ENCODE measurements at places on chromosomes 6 and 20.
A peak's percentile ranks its signal among the peaks of the same experiment; 100 is the strongest.

DNA sequence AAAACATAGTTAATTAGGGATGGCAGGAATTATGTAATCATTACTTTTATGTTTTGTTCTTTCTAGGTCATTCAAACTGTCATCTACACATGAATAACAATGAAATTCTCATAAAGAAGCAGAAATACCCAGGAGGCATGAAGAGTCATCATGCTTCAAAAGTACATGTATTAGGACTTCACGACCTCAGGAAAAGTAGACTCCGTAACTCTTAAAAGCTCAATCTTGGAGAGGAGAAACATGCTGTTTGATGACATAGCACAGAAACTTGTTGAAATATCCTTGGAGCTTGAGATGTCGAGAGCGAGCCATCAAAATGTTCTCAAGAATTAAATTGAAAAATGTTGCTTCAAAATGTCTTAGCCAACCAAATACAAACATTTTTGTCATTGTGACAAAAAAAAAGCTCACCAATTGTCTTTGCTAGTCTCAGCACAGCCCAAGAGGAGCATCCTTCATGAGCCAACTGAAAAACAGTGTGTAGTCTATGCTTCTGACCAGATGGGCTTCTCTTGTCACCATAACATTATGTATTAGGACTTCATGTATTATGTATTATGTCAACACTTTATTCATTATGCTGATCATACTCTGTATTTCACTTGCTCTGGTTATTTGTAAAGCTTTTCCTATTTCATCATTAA is 28.2 kb upstream of the ANKEF1 start:
- no peak for DNase-seq

- DNase-seq, result no peak
Measured at GRCh38 chr20:40082436-40082835, 606.6 kb downstream of the MAFB start.

DNA sequence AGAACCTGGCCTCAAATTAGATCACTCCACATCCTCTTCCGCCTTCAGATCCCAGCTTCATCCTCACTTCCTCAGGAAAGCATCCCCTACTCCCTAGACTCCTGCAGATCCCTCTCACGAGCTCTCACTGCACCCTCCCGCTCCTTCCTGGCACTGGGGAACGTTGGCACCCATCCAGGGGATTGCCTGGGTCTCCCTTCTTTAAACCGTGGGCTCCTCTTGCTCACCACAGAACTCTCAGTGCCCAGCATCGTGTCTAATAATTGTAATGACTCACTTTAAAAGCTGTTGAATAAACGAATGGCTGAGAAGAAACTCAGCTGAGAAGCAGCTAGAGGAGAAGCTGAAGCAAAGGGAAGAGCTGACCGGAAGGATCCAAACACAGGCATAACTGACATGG is 20.4 kb downstream of the ZC3H12D start:
- no peak for DNase-seq

DNA sequence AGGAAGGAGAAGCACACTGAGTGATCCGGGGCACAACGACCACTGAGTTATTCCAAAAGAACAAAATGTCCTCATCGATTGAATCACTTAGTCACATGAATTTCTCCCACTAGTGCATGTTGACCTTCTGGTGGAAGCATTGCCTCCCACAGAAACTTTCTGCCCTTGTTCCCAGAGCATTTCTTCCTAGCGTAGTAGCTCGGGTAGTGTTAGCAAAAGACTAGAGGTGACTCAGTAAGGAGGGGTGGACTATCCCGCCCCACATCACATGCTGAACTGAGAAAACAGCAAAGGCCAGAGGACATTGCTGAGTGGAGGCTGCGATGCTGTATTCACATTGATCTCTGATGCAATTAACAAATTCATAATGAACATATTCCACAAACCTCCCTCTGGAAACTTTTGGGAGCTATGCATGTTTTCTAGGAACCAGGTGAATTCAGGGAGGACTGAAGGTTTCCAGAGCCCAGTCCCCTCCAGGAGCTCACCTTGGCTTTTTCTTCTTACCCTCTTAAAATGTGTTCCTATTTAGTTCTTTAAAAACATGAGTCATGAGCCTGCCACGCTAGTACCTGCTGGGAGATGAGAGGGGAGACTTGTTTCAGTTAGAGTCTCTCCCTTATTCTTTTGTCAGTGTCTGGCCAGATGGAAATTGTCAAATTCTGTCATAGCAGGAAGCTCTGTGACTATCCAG is 507.9 kb downstream of the CDH26 start:
- DNase-seq, result no peak

DNA sequence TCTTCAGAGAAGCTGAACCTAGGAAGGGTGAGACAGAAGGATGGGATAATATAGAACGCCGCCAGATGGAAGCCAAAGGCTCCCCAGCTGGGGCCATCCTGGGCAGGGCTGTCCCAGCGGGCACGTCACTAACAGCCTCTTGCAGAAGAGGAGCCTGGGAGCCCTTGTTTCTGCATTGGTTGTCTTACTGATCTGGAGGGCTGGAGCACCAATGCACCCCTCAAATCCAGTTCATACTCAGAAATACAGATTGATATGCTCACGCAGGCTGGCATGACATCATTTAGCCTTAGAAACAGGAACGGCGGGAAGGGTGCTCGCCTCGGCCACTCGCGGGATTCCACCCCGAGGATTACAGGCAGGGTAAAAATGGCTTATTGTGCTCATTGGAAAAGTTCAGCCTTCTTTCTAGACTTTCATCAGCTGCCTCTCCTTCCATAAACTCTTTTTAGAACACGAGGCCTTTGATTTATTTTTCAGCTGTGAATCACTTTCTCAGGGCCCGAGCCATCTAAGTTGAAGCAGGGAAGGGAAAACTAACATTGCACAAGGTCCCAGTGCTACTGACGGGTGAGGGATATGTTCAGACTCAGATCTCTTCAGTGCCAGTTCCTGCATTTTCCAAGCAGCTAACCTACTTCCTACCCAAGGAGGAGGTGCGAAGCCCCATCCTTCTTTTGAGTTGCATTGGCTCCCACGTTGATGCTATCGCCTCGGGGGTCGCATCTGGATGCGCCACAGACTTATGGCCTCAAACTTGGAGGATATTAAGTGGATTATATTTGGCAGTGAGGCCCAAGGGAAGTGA is 82.3 kb downstream of the GMPR start:
- DNase-seq, result no peak

DNA sequence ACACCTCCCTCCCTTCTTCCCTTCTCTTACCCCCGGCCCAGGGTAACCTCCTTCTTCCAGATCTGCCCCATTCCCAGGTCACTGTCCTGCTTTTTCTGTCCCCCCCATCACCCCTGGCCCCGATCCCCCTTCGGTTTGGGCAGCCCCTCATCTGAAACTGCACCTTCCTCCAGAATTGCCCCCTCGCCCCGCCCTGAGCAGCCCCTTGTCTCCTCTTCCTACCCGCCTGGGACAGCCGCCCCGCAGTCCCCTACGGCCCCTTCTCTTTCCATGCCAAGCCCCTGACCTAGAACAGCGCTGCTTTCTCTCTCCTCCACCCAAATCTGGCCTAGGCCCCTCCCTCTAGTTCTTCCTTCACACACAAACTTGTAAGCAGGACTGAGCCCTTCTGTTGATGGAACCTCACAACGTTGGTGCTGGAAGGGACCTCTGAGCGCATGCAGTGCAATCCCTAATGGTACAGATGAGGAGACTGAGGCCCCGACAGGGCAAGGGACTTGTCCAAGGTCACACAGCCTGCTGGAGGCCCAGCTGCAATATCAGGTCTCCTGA is 630 bp downstream of the PPP2R5D start:
- peak; percentile 11 for DNase-seq

GRCh38 chr20:58512808-58513552 is 2.2 kb downstream of the APCDD1L start:
- DNase-seq, result no peak

- DNase-seq, result peak; percentile 6
Measured at GRCh38 chr20:25623225-25623735, 534 bp downstream of the NANP start.

DNA sequence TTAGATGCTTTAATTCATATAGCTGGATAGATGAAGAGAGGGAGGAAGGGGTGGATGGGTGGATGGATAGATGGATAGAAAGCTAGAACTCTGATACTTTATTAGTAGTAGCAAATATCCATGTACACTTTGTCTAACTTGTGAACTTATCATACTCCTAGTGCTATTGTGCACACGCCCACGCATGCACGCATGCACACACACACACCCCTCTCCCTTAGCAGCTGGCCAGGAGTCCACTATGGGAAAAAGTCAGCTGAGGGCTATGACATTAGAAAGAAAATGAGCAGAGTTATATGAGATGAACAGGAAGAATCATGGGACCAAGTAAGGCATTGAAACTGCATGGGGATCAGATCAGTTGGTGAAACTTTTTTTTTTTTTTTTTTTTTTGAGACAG is 28.6 kb downstream of the TAB2 start:
- DNase-seq, result no peak

DNA sequence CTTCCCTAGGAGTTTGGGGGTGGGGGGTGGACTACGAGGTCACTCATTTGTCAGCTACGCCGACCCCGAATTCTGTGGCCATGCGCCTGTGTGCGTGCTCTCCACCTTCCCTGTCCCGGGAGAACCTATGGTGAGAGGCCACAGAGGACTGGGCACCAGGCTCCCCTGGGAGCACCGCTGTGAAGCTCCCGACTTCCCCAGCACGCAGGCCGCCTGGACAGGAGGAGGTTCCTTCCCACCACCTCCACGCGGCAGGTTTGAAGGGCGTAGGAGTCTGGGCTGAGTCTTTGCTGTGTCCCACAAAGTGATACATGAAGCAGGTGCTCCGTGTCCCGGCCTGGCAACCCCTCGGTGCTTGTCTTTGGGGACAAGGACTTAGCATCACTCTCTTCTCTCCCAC is 107.2 kb downstream of the CDH4 start:
- no peak for DNase-seq

- DNase-seq, result no peak
Measured at GRCh38 chr6:169456840-169457239, 203.2 kb upstream of the THBS2 start.

GRCh38 chr6:67884442-67884841 is 750.6 kb upstream of the ADGRB3 start:
- no peak for DNase-seq

DNA sequence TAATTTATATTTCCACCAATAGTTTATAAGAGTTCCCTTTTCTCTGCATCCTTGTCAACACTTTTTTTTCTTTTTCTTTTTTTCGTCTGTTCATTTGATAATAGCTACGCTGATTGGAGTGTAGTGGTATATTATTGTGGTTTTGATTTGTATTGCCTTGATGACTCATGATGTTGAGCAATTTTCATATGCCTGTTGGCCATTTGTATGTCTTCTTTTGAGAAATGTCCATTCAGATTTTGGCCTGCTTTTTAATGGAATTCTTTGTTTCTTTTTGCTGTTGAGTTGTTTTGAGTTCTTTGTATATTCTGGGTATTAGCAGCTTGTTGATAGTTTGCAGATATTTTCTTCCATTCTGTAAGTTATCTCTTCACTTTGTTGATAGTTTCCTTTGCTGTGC is 773.4 kb downstream of the KIF16B start:
- no peak for DNase-seq

GRCh38 chr20:13212750-13213149 is 8.3 kb upstream of the ISM1 start:
- DNase-seq, result no peak
